Right hindlimb (tissue), 1 donor: ENCODE measurements at places on chromosomes 16 and 17.
A peak's percentile ranks its signal among the peaks of the same experiment; 100 is the strongest.

GRCh38 chr16:907842-908241 lies 62.9 kb downstream of the LMF1 start:
- DNase-seq = peak; percentile 26

DNA sequence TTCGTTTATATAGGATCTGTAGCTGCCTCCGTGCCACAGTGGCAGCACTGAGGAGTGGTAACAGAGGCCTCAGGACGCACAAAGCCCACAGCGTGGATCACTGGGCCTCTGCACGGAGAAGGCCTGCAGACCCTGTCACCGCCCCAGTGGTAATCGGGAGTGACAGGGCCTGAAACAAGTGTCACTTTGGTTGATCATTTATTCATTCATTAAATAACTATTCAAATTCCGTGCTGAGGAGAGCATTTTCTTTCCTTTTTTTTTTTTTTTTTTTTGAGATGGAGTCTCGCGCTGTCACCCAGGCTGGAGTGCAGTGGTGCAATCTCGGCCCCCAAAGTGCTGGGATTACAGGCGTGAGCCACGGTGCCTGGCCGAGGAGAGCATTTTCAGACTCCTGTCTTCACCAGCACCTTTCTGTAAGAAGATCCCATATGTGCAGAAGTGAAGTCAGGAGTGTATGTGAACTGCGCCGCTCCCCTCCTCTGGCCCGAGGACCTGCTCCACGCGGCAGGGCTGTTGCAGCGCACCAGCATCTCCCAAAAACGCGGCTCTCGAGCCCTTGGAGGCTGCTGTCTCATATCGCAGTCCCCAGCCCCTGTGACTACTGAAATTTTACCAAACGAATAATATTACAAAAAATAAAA lies 44.9 kb upstream of the TRAP1 start:
- DNase-seq = no peak

DNA sequence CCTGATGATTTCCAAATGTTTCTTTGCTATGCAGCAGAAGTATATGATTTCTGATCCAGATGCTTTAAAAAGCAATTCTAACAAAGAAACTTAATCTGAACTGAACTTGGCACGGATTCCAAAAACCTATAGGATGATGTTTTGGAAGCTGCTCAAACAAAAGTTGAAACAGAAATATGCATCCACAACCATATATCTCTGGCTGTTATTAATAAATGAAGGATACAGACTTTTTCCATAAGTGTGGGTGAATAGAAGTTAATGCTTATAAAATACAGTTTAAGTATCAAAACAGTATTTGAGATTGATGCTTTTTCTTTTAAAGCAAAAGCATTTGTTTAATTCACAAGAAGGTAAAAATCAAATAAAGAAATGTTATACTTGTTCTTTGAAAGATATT lies 27.9 kb upstream of the NACA2 start:
- DNase-seq = no peak

GRCh38 chr17:8144401-8145231 lies 7.6 kb downstream of the PER1 start:
- peak; percentile 24 for DNase-seq

DNA sequence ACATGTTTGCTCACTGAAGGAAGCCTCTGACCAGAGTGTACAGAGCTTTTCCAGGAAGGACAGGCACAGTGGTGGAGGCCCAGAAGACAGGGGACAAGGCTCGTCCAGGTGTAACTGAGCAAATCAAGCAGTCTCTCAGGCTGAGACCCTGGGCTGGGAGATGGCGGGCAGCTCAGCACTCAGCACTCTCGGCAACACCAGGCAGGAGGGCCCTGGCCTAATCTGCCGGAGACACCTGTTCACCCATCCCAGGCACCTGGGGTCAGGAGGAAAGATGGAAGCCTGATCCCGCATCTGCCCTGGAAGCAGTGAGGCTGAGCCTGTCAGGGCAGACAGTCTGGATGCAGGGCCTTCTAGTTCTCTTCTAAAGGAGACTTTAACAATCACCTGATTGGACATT lies 4.8 kb downstream of the RASL10B start:
- no peak for DNase-seq

GRCh38 chr17:35519439-35519838 lies 18.0 kb downstream of the SLFN12L start:
- DNase-seq = no peak

DNA sequence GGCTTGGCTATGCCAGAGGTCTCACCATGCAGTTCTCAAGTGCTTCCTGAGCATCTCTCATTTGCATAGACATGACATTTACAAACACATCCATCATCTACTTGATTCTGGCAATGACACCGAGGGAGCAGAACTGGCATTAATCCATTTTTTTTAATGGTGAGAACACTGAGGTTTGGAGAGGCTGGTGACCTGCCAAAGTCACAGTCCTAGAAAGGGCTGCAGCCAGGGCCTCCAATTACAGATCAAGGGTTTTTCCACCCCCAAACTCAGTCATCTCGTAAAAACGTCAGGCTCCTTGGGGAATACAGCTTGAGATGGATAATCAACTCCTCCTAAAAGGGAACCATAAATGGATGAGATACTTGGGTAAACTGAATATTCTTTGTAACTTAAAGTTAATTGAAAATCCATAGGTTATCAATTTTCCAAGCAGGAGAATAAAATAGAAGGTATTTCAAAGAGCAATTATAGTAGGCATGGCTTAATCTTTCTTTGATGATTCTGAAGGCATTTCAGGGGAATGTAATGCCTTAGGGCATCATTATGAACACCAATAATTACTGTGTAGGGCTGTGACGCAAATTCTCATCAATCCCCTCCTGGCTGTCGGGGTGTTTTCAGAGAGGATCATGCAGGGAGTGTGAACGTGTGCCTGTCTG lies 9.4 kb upstream of the MEOX1 start:
- DNase-seq = peak; percentile 46

DNA sequence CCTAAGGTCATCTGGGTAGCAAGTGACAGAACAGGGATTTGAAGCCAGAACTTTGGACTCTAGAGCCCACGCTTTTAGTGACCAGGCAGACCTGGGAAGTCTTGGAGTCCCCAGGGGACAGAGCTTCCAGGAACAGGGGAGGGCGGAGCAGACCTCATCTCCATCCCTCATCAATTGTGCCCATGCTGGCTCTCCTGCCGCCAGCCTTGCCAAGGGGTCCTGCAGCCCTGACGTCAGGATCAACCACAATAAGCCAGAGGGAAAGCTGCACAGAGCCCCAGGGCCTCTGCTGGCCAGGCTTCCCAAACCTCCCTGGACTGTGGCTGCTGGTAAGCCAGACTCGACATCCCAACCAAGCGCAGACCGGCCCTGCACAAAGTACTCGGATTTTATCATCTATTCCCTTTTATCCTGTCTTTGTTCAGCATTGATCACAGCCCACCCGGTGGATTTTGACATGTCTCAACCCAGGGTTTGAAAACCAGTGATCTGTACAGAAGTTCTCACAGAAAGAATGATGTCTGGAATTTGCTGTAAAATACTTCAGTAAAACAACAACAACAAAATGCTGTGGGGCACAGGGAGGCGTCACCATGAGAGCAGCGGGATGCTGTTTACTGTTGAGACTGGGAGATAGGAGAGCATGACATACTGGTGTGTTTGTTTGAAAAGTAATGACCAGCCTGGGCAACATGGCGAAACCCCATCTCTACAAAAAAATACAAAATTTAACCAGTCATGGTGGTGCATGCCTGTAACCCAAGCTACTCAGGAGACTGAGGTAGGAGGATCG lies 11.8 kb downstream of the C16orf74 start:
- no peak for DNase-seq

DNA sequence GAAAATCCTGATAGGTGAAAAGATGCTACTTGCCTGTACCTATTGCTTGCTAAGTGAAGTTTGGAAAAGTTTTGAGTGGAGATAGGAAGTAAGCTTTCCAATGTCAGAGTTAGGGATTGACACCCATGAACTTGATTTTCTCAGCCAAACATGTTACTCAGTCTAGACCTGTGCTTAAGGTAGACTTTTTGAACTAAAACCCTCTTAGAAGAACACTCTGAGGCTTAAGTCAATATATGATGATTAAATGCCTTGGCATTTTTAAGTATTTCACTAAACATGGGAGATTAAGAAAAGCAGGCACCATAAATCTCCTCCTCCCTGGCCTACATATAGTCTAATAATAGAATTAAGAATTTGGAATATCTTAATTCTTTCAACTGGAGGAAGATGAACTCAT lies 785.6 kb upstream of the SOX9 start:
- no peak for DNase-seq

DNA sequence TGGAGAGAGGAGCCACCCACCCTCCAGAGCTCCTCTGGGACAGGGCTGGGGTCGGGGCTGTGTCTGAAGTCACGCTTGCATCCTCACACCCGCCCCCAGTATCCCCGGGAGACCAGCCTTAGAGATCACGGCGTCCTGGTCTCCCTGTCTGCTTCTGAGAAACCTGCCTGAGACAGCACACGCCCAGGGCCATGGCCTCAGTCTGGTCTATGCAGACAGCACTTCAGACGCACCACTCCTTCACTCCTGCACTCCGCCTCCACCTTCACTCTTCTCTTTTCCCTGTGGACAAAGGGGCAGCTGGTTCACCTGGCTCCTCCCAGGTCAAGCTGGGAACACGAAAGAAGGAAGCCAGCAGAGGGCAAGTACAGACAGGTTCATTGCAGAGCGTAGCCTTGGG lies 248.0 kb upstream of the GSE1 start:
- DNase-seq = no peak

- no peak for DNase-seq
Observed at GRCh38 chr16:5598793-5599192, 501.2 kb upstream of the EEF2KMT start.

DNA sequence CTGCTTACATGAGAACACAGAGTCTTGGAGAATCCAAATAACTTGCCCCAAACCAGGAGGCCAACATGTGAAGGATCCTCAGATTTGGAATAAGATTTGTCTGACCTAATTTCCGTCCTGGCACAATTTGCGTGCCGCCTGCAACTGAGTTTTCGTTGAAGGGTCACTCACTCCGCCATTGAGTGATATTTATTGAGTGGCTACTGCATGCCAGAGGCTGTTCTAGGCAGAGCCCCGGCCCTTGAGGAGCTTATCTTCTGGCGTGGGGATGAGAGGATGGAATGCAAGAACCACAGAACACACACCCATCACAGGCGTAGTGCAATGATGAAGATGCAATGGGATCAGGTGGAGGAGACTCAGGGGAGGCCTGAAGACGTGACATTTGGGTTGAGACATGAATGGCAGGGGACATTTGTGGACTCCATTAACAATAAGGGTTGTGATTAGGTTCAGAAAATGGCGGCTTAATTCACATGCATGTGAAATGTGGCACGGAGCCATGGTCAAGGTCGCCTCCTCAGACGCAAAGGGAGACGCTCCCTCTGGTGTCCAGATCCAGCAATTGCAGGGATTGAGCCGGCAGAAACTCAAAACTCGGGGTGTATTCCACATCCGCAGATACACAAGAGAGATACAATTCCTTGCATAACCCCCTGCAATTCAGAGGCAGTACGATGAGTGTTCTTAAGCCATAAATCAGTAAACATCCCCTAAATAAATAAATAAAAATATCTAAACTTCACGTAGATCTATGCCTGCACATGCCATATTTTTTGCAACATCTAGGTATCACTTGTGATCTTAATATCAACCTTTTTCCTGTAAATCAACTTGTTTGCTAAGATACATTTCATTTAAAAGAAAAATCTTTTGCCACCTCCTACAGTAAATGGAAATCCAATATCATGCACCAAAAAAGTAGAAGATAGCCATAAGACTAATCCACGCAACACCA lies 57.9 kb upstream of the CACNG4 start:
- DNase-seq = peak; percentile 72

DNA sequence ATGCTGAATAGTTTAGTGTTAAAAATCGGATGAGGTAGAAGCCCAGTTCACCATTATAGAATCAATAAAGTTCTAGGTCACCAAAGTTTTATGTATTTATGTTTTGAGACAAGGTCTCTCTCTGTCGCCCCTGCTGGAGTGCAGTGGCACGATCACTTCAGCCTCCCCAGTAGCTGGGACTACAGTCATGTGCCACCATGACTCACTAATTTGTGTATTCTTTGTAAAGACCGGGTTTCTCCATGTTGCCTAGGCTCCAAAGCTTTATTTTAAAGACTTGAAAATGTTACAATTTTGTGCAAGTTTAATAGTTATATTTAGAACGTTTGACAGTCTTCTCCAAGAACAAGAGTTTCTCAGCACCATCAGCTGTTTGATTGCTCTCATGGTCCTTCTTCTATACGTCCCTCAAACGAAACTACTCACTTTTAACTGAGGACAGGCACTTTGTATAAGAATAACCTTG lies 32.1 kb downstream of the NDE1 start:
- no peak for DNase-seq

GRCh38 chr16:66324815-66325515 lies 41.5 kb upstream of the CDH5 start:
- peak; percentile 69 for DNase-seq

DNA sequence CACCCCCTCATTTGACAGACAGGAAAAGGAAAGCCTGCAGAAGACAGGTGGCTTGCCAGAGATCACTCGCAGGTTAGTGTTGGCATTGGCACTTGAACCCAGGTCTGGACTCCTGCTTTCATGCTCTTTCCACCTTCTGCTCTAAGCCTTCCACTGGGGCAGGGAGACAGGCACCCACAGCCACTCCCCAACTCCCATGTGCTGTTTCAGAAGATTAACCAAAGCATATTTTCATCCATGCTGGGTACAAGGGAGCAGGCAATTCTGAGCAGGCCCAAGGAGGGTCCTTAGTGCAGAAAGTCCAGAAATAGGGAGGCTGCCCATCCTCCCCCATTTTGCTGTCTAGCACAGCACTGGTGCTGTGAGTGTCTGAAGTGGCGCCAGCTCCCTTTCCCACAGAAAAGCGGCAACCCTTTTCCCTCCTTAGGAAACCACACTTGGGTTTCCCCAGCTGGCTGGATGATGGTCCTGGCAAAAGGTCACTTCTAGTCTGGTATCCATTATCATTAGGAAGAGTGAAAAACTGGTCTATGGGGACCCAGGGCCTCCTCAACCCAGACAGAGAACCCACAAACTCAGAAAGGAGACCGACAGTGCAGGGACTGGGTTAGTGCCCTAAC lies 2.0 kb upstream of the CAVIN1 start:
- DNase-seq = peak; percentile 54

DNA sequence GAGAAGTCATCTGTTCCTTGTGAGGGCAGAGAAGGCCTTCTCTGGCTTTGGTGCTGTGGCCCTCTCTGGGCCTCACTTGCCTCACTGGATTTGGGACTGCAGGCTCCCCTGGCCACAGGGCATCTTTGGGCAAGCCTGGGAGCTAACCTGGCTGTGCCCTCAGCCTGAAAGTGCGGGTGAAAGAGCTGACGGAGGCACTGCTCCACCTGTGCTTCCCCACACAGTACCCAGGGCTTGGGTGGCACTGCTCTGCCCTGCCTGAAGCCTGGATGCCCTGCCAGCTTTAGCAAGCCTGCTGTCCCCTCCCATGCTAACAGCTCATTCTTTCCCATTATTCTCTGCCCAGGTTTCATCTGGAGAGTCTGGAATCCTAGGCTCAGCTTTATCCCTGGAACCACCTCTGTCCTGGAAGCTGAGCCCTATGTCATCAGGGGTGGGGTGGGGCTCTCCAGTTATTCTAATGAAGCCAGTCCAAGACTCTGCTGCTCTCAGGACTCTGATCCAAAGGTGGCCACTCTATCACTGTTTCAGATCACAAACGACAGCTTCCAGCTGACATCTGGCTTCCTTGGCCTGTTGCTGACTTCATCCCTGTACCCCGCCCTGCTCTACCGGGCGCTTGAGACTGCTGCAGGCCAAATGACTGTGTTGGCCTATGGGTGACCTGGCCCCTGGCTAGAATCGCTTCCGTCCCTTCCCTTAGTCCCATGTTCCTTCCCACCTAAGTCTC lies 29.3 kb downstream of the HIC1 start:
- DNase-seq = peak; percentile 80

- DNase-seq = no peak
Observed at GRCh38 chr16:47016700-47017133, 43.2 kb upstream of the DNAJA2 start.

- DNase-seq = no peak
Observed at GRCh38 chr17:33531311-33531710, 238.2 kb upstream of the ASIC2 start.

GRCh38 chr16:84053237-84053636 lies 10.6 kb upstream of the SLC38A8 start:
- no peak for DNase-seq
